ENCODE measurements at places on chromosomes 7 and 10.

DNA sequence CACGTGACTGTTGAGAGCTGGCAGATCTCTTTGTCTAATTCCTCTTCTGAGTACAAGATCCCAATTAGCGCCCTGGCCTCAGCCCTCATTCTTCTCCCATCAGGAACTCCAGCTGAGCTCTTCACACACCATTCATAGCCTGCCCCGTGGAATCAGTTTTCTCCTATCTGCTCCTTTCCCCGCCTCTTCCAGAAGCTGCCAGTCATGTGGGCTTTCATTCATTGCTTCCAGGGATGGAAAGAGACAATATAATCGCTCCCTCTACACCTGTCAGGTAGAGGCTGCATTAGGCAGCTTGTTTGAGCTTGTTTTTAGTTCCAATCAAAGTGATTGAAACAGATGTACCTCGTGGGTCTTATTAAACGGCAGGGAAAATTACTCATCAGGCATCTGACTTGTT is 515.8 kb downstream of the TYW1 start:
- peak; percentile 55 for DNase-seq

GRCh38 chr7:53205006-53205405 is 169.6 kb downstream of the POM121L12 start:
- DNase-seq, result no peak

- peak; percentile 19 for DNase-seq
These were observed 91.4 kb upstream of the MACROH2A2 start for GRCh38 chr10:69960988-69961880.

DNA sequence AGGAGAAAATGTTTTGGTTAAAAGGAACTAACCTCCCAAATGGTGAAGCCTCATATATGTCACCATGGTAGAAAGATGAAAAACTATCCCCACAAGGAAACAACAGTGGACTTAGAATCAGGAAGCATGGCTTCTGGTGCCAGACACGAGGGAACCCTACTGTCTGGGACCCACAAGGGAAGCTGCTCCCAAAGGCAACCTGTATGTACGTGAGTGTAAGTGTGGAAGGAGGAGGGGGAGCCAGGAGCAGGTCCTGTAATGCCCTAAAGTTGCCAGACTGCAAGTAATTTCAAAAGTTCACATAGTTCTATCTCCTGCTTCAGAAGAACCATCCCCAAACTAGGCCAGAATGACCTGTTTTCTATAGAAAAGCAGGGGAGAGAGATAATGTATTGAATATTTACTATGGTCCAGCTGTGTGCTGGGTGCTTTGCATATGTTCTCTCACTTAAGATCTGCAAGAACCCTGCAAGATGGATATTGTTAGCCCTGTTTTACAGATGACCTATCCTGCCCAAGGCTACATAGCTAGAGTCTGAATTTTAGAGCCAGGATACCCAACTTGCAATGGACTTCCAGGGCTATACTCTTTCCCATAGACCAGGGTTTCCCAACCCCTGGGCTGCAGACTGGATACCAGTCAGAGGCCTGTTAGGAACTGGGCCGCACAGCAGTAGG is 19.2 kb downstream of the DUSP5 start:
- DNase-seq, result no peak

DNA sequence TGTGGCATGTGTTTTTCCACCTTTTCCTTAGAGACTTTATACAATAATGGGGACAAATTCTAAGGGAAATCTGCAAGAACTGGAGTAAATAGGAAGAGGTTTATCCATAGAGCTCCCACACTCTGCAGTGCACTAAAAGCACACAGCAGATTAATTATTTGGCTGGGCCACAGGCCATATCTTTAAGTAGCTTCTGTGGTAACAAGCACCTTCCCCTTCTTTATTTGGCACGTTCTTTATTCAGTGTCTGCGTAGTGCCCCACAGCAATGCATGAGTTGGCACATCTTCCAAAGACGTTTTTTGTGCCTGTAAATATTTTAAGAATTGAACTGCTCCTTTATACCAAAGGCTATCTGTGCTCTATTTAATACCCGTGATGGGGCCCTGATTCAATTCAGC is 104.9 kb upstream of the MBL2 start:
- DNase-seq, result no peak

DNA sequence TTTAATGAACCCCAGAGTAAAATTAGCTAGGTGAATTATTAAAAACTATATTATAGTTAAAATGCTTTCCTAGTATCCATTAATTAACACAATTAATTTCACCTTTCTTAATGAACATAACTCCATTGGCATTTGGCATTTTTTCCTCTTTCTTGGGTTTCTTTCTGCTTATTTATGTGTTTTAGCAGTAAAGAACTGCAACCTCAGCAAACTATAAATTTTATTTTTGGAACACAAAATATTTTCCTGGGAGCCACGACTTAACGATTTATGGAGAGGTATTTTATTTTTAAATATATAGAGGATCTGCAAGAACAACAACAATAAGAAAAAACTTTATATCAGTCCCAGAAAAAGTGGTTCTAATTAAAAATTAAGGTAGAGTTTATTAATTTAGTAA is 447.4 kb upstream of the ETV1 start:
- no peak for DNase-seq

DNA sequence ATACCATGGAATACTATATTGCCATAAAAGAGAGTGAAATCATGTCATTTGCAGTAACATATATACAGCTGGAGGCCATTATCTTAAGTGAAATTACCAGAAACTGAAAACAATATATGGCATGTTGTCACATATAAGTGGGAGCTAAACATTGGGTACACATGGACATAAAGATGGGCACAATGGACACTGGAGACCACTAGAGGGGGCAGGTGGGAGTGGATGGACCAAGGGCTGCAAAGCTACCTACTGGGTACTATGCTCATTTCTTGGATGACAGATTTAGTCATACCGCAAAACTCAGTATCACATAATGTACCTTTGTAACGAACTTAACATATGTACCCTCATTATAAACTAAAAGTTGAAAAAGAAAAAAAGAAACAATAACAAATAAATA is 1167.6 kb downstream of the NXPH1 start:
- DNase-seq, result peak; percentile 34

All from mesendoderm (in vitro differentiated cells).